Esophagus mucosa (tissue), 1 donor: ENCODE measurements at places on chromosomes 11 and 22. TPM values are rescaled to one million over a fixed set of nuclear protein-coding genes. Genes with fewer than 3 reads are reported as not detected.

DNA sequence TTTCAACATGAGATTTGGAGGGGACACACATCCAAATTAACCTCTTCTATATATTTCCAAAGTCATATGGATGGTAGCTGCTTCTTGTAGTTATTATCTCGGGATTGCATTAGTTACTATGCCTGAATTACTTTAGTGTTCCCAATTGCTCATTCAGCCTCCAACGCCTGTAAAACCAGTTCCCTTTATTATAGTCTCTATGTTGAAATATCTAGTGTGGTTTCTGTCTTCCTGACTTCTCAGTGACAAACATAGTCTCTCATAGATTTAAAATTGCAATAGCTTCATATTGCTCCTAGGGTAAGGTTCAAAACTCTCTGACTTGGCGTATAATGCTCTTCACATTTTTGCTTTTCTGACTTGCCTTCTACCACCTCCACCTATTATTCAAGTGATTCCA is 366.4 kb downstream of the CASP12 start:
- ATAC-seq = peak; percentile 82

GRCh38 chr11:73019996-73020395 is 122.1 kb downstream of the FCHSD2 start:
- no peak for ATAC-seq

DNA sequence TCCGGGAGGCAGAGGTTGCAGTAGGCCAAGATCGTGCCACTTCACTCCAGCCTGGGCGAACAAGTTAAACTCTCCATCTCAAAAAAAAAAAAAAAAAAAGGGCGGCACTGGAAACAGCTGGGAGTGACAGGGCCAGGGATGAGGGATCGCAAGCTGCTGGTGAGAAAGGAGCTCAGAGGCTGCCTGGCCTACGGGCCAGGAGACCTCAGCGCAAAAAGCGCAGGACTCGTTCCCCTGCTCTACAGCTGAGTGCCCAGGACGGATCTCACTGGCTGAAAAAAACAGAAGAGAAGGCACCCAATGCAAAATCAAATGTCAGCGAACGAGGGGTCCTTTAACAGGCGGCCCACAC is 650 bp upstream of the NUP50 start:
- ATAC-seq = peak; percentile 48

IFITM1 gene
- 59.8 TPM for total RNA-seq

DNA sequence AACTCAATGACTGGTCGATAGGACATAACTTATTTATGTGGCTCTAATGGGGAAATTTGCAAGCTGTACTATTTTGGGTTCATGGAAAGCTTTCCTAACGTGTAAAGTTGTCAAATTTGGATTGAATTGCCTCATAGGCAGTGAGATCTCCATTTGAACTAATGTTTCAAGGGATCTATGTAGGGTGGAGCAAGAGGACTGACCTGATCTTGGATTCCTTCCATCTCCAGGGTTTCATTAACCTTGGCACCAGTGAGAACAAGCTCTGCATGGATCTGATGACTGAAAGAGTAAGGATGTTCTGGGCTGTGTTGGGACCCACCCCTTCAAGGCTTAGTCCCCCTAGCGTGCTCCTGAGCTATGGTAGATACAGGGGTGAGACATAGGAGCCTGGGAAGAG is 2.1 kb downstream of the ACCSL start:
- ATAC-seq = no peak
